Dermis blood vessel endothelial cell (primary cell): ENCODE measurements at places on chromosomes 12 and 14. TPM values are rescaled to one million over a fixed set of nuclear protein-coding genes. Genes with fewer than 3 reads are reported as not detected.

- no peak for DNase-seq
Measured at GRCh38 chr12:108964371-108965352, 56.2 kb downstream of the SVOP start.

DNA sequence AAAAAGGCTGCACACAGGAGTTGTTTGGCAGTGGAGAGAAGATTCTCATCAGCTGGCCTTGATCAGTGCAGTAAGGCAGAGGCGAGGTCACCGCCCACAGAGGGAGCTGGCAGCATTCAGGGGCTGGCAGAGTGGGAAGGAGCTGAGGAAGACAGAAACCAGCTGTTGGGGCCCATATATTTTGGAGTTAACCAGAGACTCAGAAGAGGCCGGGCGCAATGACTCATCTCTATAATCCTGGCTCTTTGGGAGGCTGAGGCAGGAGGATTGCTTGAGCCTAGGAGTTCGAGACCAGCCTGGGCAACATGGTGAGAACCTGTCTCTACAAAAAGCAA lies 17.7 kb downstream of the SMCO2 start:
- no peak for DNase-seq

Gene CLEC14A
- 303 and 344 TPM in 2 replicates for total RNA-seq

- peak; percentile 67 for DNase-seq
Measured at GRCh38 chr12:43306066-43306465, 245.9 kb downstream of the ADAMTS20 start.

DNA sequence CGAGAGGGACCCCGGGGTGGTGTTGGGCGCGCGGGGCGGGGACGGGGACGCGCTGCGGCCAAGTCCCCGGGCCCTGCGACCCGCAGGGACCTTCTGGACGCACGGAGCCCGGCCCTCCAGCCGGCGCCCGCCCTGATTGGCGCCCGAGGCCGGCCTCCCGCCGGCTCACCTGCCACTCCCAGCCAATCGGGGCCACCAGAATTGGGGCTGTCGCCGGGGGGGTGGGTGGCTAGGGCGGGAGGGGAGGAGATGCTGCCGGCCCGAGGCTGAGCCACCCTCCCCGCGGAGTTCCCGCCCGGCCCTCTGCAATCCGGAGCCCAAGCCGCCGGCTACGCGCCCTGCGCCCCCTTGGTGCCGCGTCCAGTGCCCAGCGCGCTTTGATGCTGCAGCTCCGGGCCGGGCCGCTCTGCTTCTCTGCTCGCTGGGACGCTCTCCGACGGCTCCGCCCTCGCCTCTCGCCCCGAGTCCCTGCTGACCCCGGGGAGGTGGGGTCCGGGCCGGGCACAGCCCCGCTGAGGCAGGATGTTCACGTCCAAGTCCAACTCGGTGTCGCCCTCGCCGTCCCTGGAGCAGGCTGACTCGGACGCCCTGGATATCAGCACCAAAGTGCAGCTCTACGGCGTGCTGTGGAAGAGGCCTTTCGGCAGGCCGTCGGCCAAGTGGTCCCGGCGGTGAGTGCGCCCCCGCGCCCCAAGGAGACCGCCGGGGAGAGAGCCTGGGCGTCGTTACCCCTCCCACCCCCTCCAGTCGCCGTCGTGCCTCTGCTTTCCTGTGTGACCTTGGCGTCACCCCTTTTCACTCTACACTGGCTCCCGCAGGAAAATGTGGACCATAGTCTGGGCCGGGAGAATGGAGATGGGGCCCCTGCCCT lies at the start of gene PLEKHD1:
PLEKHD1 (plus strand) TSS at position 285 of the 871 bp plus-strand sequence; CDS start at position 523, 238 bp downstream.
- DNase-seq: peak; percentile 9

DNA sequence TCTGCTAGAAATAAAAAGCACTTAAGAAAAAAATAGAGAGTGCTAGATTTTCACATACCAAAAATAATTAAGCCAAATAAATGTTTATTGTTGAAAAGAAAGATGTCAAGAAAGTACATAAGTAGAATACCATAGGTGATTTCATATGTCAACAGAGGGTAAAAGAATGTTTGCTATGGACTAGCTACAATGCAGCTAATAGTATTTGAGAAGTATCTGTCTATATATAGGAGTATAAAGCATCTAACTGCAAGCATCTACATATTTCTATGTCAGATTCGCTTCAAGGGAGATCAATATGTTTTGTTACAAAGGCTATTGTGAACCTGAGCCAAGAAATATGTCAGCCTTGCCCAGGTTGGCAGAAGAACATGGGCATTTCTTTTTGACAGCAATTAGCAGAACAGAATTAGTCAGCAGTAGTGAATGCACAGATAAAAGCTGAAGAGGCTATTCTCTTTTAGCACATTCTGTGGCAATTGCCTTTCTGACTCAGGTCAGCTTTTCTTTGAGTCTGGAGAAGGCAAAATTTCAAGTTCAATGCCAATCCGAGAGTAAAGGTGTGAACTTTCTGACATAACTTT lies 140.1 kb downstream of the ALG10B start:
- no peak for DNase-seq

- DNase-seq: no peak
Measured at GRCh38 chr14:22807432-22808087, 7.7 kb downstream of the SLC7A7 start.

- peak; percentile 45 for DNase-seq
Measured at GRCh38 chr12:9118158-9118557, 2.4 kb upstream of the A2M start.

Gene LMNTD1
- total RNA-seq: 0.19 TPM in 1 of 2 replicates, not detected in the other

- no peak for DNase-seq
Measured at GRCh38 chr12:4947253-4947652, 37.5 kb downstream of the KCNA1 start.

- no peak for DNase-seq
Measured at GRCh38 chr14:99317231-99318090, 45.5 kb upstream of the BCL11B start.

GRCh38 chr12:96447256-96447655 lies 42.1 kb upstream of the CFAP54 start:
- no peak for DNase-seq

Gene RNF212B
- total RNA-seq: not detected in 2 replicates

- peak; percentile 65 for DNase-seq
Measured at GRCh38 chr12:20646239-20646827, 48.8 kb upstream of the SLCO1C1 start.

Gene OTX2
- not detected in 2 replicates for total RNA-seq

- DNase-seq: no peak
Measured at GRCh38 chr14:94051779-94052178, 25.6 kb downstream of the OTUB2 start.

DNA sequence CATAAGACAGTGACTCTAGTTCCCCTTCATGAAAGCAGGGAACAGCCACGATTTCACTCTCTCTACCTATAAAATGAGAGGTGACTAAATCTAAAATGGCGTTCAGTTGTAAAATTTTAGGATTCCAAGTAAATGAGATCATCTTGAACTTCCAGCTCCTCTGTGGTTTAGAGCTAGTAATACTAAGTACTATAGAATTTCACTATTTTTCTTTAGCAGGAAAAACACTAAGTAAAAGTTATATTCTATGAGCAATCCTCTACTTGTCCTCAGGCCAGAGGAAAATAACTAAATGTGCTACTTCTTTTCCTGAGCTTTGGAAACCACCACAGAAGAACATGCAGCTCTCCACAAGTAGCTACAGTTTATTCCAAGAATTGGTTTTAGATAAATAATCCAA lies 55.6 kb downstream of the NIN start:
- peak; percentile 60 for DNase-seq

- no peak for DNase-seq
Measured at GRCh38 chr14:39383026-39383660, 49.1 kb downstream of the FBXO33 start.

DNA sequence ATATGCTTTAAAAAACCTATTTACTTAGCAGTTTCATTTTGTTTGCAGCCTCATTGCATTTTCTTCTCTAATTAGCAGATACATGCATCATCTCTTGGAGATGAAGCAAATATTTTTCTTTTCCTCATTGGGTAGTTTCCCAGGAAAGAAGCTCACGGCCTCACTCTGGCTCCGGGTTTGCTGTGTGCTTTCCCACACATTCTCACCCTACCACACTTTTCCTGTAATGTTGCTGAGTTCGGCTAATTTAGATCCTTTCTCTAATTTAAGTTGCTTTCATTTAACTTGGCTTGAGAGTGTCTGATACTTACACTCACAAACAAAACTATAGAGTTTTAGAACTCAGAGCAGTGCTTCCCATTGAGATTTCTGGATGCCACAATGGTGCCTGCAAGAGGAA lies 928.2 kb downstream of the NRXN3 start:
- DNase-seq: no peak

DNA sequence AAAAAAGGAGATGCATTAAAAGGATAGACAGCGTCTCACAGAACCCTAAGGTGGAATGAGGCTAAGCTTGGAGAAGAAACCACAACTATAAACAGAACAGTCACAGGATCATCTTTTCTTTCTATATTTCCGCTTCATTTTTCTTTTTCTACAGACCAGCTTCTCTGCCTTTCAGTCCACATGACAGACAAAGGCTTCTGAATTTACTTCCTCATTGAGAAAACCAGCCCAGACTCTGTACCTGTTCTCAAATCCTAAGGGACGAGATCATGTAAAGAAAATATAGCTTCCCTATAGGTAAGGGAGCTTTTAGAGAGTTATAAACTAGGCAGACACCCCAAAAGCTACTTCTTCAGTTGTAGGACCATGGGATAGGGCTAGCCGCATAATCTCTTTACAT lies 17.4 kb downstream of the SGPP1 start:
- DNase-seq: no peak

Gene RDH16
- total RNA-seq: 0.17 TPM in 1 of 2 replicates, not detected in the other

GRCh38 chr12:81000831-81001230 lies 63.1 kb upstream of the LIN7A start:
- DNase-seq: no peak

GRCh38 chr12:61385771-61386170 lies 874.4 kb upstream of the USP15 start:
- DNase-seq: no peak

Gene CLEC6A
- total RNA-seq: not detected in 2 replicates

Gene OTOGL
- 0.17 and 1.2 TPM in 2 replicates for total RNA-seq

Gene FBRSL1
- 4.4 and 4.8 TPM in 2 replicates for total RNA-seq

- no peak for DNase-seq
Measured at GRCh38 chr12:84058136-84058535, 854.5 kb downstream of the SLC6A15 start.

- DNase-seq: no peak
Measured at GRCh38 chr12:81077686-81078441, at the start of gene ACSS3. TSS of gene ACSS3 (plus strand) at chr12:81078079. CDS start at chr12:81078121, 42 bp downstream.

Gene AQP5
- 0.47 and 1.4 TPM in 2 replicates for total RNA-seq

Gene DUSP6
- 309 and 317 TPM in 2 replicates for total RNA-seq

Gene HOXC6
- total RNA-seq: under 0.01 and 0.05 TPM in 2 replicates
